ENCODE measurements at places on chromosomes 16 and 17.

DNA sequence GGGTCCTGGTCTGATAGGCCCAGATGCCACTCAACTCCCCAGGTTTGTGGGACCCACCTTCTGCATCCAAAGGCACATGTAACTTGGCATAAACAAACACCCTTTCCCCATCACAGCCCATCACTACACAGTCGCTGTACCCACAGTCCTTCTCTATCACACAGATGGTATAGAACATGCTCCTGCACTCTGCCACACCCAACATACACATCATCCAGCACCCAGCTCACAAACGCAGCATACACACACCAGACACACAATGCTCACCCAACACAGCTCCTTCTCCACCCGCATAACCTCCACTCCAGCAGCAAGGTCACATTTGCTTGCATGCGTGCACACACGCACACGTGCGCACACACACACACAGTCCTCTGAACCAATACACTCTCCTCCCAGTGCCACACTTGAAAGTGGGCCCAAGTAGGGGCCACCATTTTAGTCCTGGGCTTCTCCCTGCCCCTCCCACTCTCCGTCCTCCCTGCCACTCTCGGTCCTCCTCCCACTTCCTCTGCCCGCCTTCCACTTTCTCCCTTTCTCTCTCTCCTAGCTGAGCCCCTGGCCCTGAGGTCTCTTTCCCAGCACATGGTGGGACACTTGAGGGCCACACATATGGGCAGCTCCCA lies 8.5 kb upstream of the TMEM92 start:
- DNase-seq = no peak

- no peak for DNase-seq
These were observed 35.3 kb upstream of the CRHR1 start for GRCh38 chr17:45748731-45749310.

DNA sequence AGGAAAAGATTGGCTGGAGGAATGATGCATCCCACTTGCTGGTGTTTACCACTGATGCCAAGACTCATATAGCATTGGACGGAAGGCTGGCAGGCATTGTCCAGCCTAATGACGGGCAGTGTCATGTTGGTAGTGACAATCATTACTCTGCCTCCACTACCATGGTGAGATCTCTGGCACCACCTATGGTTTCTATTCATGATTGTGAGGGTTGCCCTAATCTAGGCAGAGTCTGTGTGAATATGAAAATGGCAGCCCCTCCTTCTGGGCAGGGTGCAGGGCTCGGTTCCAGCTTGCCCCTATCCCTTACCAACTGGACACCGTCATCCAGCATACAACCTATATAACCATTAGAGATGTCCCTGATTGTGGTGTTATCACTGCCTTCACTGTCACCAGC lies 33.4 kb downstream of the ITGB3 start:
- no peak for DNase-seq

DNA sequence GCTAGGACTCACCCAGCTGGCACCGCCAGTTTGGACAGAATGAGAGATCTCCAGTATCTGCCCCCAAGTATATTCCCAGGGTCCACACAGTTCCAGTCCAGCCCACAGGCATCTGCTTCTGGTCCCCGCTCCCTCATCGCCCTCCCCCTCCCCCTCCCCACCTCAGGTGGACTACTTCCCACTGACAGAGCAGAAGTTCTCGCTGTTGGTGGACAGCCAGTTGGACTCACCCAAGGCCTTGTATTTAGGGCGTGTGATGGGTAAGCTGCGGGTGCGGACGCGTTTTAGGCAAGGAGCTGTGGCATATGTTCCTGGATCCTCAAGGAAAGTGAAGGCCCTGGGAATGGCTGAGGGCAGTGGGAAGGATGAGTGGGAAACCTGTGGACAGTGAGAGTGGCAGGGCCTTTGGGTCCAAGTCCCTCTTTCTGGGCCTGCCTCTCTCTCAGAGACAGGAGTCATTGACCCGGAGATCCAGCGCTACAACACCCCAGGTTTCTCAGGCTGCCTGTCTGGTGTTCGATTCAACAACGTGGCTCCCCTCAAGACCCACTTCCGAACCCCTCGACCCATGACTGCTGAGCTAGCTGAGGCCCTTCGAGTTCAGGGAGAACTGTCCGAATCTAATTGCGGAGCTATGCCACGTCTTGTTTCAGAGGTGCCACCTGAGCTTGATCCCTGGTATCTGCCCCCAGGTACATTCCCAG lies 14.9 kb downstream of the CNTNAP1 start:
- DNase-seq = no peak

GRCh38 chr17:38768417-38768816 lies 15.9 kb downstream of the PSMB3 start:
- no peak for DNase-seq

- no peak for DNase-seq
These were observed 25.3 kb upstream of the TMEM101 start for GRCh38 chr17:44039829-44040635.

- DNase-seq = peak; percentile 66
These were observed 21.4 kb downstream of the QPRT start for GRCh38 chr16:29700253-29700987.

GRCh38 chr16:66923247-66923731 lies 2.0 kb downstream of the RRAD start:
- DNase-seq = no peak

GRCh38 chr16:53599548-53599947 lies 96.5 kb upstream of the AKTIP start:
- DNase-seq = no peak

DNA sequence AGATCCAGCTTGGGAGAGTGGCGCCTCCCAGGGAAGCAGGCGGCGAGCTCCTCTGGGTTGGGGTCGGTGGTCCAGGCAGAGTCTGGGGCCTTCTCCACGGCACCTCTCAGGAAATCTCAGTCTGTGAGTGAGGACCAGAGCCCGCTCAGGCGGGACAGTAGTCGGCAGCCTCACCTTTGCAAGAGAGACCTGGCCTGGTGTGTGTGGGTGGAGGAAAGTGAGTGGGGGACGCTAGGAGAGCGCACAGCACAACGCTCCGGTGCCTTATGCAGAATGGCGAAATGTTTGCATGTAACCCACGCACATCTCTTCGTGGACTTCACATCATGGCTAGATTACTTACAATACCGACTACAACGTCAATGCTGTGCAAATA lies 2.2 kb downstream of the AHSP start:
- no peak for DNase-seq

DNA sequence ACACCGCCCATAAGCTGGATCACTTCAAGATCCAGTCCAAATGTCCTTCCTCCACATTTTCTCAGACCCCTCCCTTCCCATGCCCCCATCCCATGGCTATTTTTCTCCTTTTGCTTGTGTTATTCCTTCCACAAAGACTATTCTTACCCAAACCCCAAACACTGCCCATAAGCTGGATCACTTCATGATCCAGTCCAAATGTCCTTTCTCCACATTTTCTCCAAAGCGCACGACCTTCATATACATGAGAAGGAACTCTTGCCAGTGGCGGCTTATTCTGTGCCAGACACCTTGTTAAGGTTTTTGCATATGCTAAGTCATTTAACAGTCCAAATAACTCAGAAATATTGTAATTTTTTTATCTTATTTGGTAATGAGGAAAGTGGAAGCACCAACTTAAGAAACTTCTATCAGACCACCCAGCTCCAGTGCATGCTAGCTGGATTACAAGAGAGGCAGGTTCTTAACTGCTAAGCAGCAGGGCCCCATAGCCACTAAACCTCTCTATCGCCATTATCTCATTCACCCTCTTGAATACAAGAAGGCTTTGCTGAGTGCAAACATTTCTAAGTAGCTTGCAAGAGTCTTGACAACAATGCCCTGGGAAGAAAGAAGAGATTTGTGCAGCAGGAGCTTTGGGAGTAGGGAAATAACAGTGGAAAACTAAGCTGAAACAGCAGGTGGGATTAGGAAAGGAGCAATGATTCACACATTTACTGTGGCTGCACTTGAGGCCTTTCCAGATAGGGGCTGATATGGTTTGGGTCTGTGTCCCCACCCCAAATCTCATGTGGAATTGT lies 428.2 kb upstream of the MAF start:
- DNase-seq = no peak

DNA sequence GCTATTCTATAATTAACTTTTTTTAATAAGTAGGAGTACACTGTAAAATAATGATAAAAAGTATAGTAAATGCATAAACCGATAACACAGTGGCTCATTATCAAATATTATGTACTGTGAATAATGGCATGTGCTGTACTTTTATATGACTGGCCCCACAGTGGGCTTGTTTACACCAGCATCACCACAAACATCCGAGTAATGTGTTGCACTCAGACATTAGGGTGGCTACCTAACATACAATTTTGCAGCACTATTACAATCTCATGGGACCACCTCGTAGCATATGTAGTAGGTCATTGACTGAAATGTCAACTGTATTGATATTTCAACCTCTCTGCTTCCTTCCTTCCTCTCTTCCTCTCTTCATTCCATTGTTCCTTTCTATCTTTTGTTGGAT lies 51.7 kb downstream of the TBX4 start:
- DNase-seq = no peak

DNA sequence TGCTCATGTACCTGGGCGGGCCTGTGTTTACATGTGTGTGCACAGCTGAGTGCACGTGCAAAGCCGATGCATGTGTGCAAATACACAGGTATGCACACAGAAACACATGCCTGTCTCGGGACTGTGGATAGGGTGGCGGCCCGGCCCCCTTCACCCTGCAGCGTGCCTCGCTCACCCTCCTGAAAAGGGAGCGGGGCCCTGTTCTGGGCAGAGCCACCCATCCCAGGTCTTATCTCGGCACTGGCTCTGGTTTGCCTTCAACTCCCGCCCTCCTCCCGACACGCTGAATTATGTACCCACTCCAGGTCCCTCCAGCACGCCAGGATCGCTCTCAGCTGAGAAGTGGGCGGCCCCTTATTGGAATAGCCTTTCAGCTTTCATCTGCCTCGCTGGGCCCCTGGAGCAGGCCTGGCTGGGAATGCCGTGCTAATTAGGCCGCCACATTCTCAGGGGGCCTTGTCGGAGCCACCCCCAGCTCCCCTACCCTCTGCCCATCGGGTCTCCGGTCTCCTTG lies 77.8 kb downstream of the RTN4RL1 start:
- no peak for DNase-seq

DNA sequence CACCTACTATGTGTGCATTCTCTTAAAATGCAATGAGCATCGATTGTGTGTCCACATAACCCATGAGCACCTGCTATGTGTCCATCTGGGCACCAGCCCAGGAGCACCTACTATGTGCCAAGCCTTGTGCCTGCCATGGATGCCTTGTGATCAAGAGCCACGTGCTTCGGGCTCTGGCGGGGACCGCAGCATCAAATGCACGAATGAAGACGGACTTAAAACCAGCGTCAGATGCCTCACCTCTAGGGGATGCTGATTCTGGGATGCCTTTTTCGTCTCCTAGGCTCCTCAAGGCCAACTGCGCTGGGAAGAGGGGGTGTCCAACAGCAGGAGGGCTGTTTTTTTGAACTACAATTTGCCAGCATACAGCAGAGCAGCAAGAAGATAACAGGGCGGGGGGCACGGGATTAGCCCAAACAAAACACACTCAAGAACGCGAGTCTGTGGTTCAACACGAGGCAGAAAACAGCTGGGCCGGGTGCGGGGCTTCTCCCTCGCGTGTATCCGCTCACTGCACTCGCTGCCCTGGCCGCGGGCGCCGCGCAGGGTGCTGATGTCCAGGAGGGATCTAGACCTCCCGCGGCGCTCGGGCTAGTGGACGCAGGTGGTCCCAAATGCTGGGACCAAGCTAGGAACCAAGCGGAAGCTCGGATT lies 1.2 kb upstream of the GLIS2 start:
- DNase-seq = no peak

- no peak for DNase-seq
These were observed 80.3 kb upstream of the GOT2 start for GRCh38 chr16:58814348-58814801.

DNA sequence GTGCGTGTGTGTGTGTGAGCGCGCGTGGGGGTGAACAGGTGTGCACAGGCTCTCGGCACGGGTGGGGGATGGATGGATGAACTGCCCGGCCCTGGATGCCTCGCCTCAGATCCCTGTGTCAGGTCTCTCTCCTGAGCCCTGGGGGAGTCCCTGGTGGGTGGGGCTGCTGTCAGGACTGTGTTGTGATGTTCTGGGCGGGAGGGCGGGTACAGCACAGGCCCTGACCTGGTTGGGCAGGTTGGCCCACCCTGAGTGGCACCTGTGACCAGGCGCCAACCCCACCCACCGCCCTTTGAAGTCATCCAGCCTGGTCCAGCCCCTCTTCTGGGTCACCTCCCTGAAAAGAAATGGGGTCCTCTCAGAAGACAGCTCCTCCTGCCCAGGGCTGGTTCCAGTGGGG lies 41.6 kb upstream of the TAC4 start:
- no peak for DNase-seq

- no peak for DNase-seq
These were observed 12.0 kb downstream of the CIBAR2 start for GRCh38 chr16:85100265-85100664.

DNA sequence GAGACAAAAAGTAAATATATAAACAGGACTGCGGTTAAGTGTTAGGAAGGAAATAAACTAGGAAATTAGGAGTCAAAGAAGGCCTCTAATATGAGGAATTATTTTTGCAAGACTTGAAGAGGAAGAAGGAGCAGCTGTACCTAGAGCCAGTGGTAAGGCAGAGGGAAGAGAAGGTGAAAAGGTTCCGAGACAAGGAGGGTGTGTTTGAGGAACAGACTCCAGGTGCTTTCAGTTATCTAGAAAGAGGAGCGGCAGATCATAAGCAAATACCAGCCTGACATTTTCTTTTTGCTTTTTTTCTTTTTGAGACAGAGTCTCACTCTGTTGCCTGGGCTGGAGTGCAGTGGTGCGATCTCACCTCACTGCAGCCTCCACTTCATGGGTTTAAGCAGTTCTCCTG lies 61.0 kb downstream of the CHD9 start:
- no peak for DNase-seq

DNA sequence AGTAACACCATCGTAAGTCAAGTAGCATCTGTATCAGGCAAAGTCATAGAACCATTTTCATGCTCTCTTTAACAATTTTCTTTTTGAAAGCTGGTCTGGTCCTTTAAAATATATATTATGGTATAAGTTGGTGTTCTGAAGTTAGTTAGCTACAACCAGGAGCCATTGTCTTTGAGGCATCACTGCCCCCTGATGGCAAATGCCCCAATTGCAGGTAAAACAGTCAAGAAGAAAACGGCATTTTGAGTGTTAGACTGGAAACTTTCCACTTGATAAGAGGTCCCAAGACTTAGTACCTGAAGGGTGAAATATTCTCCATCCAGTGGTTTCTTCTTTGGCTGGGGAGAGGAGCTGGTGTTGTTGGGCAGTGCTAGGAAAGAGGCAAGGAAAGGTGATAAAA lies 14.1 kb downstream of the TP53 start:
- no peak for DNase-seq

Data from activated CD4-positive, alpha-beta T cell treated with anti-CD3 and anti-CD28 coated beads for 1 hour (primary cell).